ENCODE measurements at places on chromosomes 2 and 18.

- DNase-seq: no peak
Measured at GRCh38 chr2:3130889-3131635, 246.6 kb downstream of the EIPR1 start.

- DNase-seq: no peak
Measured at GRCh38 chr18:48987821-48988220, 37.1 kb upstream of the SMAD7 start.

DNA sequence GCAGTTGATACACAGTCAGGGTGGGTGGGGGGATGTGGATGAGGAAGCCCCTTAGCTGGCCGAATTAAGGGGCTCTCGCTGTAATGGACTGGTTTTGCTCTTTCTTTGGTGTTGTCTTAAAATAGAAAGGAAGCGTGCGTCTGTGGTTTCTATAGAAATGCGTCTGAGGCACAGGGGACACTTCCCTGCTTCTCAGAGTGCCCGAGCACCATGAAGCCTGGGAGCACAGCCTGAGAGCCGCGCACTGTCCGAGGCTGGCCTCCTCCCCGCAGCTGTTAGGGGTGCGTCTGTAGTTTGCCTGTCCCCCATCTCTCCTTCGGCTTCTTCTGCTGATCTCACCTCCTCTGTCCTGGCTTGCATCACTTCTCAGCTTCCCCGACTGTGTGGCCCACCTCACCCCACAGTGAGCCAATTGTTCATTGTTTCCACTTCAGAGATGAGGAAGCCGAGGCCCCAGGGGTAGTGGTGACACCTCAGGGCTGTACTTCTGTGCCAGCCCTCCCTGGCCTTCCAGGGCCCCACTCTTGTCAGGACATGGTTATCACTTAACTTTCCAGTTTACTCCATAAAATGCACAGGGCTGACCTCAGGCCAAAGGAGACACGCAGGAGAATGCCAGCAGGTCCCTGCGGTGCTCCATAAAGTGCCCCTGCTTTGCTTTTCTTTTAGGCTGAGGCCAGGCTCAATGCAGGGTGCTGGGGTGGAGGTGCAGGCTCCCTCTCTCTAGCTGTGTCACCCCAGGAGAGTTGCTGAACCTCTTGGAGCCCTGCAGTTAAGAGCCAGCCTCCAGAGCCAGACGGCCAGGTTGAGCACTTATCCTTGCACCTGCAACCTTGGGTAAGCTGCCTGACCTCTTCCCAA is 210.6 kb downstream of the SEPTIN10 start:
- DNase-seq: no peak

GRCh38 chr2:196944570-196944969 is 18.1 kb upstream of the PGAP1 start:
- no peak for DNase-seq

DNA sequence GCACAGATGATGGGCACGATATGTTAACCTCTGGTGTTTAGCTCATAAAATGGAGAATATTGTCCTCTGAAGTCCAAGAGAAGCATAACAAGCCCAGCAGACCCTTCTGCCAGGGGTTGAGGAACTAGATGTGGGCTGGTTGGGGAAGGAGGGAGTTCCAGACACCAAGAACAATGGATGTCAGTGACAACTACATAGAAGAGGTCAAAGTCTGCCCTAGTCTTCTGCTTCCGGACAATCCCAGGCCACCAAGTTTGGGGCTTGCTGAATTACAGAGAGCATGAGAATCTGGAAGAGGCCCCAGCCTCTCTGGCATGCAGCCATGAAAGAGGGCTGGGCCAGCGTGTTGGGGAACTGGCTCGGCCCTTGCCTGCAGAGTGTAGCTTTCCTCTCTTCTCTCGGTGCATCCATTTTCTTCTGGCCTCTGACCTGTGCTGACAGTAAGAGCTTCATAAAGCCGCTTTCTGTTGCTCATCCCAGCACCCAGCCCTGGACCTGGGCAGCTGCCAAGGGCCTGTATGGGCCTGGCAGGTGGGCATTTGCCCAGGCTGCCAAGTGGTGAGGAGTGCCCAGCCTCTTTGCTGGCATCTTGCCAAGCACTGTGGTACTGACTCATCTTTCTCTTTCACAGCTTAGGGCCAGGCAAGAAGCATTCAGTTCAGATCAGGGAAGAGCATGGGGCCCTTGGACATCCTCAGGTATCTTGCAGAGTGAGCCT is 14.6 kb upstream of the LAPTM4A start:
- DNase-seq: no peak

DNA sequence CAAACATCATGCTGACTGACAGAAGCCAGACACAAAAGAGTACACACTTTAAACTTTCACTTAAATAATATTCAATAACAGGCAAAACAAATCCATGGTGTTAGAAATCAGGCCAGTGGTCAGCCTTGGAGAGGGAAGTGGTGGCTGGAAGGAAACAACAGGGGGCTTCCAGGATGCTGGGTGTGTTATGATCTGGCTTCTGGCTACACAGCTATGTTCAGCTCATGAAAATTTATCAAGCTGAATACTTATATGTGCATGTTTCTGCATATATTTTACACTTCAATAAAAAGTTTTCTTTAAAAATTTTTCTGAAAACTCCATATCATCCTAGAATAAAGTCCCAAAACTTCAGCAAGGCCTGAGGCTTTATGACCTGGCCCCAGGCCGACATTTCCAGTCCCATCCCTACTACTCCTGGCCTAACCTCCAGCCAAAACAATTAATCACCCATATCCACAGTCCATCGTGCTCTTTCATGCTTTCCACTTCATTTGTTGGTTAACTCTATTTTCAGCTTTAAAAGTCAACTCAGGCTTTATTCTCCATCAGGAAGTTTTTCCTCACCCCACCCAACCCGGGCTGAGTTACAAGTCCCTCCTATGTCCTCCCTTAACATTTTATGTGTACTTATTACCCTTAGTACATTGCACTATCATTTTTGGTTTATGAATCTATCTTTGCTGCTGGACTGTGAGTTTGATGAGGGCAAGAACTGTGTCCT is 27.9 kb upstream of the SPTBN1 start:
- DNase-seq: no peak

DNA sequence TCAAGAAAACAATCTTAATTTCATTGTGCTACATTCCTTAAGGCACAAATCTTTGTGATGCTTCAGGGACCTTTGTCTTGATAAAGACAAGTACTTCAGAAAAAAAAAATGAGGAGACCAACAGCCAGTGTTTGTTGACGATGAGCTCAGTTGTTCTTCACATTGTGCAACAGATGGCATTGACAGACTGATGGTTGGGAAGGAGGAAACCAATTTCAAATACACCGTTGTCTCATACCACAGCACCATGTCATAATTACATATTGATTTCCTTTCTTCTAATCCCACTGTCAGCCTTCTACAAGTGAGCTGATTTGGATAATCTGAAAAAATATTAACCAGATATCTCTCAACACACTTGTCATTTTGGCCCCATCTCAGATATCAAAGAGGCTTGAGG is 53.7 kb upstream of the GRB14 start:
- no peak for DNase-seq

DNA sequence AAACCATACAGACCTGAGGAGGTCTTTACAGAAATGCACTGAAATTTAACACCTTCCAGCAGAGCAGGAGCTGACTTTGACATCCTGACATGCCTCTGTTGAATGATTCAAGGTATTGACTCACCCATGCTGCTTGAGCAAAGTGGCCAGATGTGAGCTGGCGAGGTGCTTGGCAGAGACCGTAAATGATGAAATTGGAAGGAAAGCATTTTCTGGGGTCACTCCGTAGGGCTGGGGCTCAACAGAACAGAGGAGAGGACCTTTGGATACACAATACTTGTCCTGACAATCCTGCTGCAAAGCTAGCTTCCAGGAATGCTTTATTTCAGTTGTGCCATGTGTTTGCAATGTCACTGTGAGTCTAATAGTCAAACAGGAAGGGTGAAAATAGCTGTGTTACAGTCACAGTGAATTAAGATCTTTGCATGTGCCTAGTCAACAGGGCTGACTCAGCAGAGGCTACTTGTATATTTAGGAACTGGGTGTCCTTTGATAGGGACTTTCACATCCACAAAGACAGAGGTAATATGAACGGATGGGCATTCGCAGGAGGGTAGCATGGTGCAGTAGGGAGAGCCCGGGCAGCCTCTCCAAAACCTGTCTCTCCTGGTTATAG is 31.6 kb upstream of the NCK2 start:
- DNase-seq: no peak

Measured in D721Med (cell line).